ENCODE measurements at places on chromosomes 2 and 18.

- no peak for DNase-seq
Measured at GRCh38 chr2:229856413-229856812, 65.4 kb downstream of the TRIP12 start.

DNA sequence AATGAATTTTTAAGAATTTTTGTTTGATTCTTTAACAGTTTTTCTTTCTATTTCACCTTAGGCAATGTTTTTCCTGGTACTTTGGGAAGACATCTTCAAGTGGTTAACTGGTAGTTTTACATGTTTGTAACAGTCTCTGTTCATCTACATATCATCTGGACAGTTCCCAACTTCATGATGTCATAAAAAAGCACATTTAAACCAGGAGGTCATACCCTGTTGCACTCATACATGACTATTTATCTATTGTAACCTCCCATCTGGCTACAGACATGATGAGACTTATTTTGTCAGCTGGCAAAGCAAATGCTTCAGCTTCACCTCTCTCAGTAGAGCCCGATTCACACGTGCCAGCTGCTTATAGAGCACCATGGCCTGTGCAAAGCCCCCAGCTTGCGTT lies 99.8 kb upstream of the YPEL5 start:
- DNase-seq = no peak

DNA sequence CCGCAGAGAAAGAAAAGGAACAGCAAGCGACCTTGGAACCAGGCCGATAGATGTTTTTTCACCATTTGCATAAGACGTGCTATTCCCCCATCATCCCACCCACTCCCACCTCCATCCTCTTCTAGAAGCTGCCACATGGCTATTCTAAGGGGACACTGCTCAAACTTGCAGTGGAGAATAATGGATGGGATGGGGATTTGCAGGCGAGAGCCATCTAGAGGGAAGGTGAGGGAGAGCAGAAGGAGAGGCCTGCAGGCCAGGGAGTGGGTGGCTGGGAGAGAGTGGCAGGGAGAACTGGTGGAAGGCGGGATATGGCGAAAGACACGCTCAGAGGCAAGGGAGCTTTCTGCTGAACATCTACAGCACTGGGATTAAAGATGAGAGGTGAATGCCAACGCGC lies 84.9 kb downstream of the MAPK4 start:
- no peak for DNase-seq

GRCh38 chr2:223815186-223815883 lies 22.0 kb downstream of the AP1S3 start:
- DNase-seq = no peak

DNA sequence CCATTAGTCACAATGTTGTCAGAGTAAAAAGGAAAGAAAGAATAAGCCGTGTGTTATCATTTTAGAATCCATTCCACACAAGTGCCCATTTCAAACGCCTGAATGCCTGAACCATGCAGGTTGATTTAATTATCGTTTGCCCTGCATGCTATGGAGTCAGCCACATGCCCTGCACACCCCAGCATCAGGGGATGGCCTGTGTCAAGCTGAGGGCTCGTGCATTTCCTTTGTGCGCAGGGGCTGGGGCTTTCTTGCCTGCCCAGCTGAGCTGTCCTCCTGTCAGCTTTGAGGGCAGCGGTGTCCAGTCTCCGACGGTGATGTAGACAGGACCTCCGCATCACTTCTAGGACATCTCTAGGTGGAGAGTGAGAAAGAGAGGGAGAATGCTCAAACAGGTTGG lies 200.4 kb downstream of the TSN start:
- DNase-seq = no peak

- no peak for DNase-seq
Measured at GRCh38 chr2:71679491-71679890, 226.1 kb downstream of the DYSF start.

DNA sequence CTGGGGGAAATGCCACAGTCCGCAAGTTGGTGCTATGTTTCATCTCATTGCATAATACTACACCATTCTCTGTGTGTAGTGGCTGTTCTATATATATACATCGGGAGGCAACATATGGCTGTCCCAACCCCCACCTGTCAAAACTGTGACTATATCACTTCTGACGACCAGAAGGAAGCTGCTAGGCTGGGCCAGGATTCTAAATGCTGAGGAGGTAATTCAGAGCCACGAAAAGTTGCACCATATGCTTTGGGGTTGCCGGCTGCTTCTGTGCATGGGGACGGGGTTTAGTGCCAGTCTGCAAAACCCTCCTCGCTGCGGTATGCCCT lies 117.3 kb downstream of the MSH2 start:
- peak; percentile 17 for DNase-seq

DNA sequence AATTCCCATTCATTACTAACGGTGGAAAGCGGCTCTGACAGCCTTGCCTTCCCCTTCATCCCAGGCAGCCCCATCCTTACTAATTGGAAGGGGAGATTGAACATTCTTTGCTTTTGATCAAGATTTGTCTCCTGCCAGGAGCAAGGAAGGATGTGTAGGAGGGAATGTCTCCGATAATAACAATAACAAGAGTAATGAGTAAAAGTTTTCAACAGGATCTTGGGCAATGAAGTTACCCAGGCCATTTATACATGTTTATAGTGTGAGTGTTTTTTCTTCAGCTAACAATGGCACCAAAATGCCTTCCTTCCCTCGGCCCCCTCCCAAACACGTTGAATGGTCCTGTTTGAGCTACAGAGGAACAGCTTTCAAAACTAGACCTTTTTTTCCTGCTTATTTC lies 83.8 kb downstream of the GATA6 start:
- DNase-seq = no peak

GRCh38 chr2:15561574-15562344 lies 625 bp upstream of the NBAS start:
- DNase-seq = peak; percentile 81
